ENCODE measurements at places on chromosomes 3 and 15. TPM values are rescaled to one million over a fixed set of nuclear protein-coding genes. Genes with fewer than 3 reads are reported as not detected.
A peak's percentile ranks its signal among the peaks of the same experiment; 100 is the strongest.

GRCh38 chr3:179113903-179114302 lies 34.3 kb upstream of the PIK3CA start:
- DNase-seq, result no peak

- DNase-seq, result no peak
These were observed 27.3 kb downstream of the SV2B start for GRCh38 chr15:91127236-91127955.

Gene DPPA4
- polyA plus RNA-seq, result not detected

DNA sequence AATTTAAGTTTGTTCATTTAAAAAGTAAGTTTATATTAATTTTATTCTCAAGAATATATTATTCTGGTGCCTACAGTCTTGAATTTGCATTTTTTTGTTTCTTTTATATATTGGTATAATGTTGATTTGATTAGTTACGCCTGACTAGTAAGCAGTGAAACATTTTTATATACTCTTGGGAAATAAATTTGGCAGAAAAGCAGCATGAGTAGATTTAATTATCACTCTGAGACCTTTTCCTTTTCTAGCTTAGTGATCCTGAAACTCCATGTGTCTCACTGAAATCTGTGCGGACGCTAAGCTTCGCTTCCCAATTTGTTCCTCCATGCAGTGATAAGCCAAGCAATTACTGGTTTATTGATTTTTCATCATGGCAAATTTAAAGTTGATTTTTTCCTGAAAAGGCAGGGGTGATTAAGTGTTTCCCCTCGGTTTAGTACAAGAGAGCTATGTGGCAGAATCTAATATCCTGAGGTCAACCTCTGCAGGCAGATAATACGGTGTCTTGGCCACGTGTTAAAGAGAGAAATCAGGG lies 87.2 kb upstream of the MLF1 start:
- DNase-seq, result no peak

Gene SCN11A
- polyA plus RNA-seq, result 0.04 TPM

GRCh38 chr15:32979710-32980109 lies 214.8 kb downstream of the FMN1 start:
- no peak for DNase-seq

DNA sequence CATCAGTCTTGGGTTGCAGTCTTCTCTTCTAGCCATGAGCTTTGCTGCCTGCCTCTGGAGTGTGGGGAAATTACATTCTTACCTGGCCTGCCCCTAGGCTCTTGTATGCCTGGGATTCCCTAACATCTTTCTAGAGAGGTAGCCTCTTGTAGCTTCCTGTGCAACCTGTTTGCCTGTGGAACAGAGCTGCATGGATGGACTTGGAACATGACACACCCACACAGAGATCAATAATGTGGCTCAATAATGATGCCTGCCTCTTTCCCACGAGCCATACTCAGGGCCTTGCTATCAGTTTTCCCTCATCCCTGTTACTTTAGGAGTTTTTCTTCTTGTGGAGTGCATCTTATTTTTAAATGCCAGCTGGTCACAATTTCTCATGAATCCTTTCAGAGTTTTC lies 11.4 kb downstream of the CHCHD6 start:
- DNase-seq, result no peak

DNA sequence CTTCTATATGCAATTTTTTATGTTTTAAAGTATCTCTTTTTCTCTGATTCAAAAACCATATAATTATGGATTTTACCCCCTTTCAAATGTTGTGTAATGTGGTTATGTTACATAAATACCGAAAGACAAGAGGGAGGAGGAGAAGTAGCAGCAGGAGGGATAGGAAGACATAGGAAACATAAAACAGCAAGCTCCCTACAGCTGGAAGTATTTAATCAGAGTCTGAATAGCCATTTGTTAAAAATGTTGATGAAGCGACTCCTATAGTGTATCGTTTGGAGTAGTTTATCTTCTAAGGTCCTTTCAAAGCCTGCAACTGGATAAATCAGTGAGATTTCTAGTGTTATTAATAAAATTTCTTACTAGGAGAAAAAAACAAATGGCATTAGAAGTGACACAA lies 598.1 kb upstream of the GOLIM4 start:
- DNase-seq, result no peak

DNA sequence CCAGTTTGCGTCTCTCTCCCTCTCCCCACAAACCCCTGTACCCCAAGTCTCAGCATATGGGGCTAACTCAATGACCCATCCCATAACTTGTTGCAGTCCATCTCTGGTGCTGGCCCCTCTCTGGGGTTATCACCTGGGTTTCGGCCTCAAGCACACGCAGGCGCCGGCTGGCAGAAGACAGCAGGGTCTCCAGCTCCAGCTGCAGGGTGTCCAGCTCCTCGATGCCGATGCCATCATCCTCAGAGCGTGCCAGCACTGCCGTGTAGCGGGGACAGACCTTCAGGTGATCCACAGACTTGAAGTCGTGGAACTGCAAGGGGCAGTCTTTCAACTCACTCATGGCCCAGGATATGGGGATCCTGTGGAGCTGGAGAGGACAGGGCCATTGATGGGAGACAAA lies 1.1 kb downstream of the TADA3 start:
- DNase-seq, result no peak

GRCh38 chr3:105866656-105867653 lies 1.9 kb downstream of the CBLB start:
- DNase-seq, result no peak

Gene MYD88
- polyA plus RNA-seq, result 8.2 TPM

Gene UROC1
- polyA plus RNA-seq, result not detected

- no peak for DNase-seq
These were observed 336.7 kb upstream of the FRG2C start for GRCh38 chr3:75327453-75327852.

GRCh38 chr15:25787855-25788520 lies 75.1 kb downstream of the ATP10A start:
- peak; percentile 48 for DNase-seq

DNA sequence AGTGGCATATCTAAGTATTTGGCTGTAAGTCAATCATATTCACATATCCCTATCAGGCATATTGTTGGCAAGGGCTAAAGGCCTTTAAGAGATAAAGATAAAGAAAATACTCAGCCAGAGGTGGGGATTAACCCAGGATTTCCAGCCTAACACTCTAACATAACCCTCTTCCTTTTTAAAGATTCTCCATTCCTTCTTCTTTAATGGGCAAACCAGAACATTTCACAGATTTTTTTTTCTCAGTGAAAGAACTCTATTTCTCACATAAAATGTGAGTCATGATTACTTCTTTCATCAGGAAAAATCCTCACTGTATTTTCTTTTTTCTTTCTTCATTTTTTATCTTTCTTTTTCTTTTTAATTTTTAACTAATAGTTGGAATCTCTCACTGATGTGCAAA lies 200.4 kb downstream of the NR1D2 start:
- DNase-seq, result no peak

GRCh38 chr3:78021710-78022109 lies 981.8 kb downstream of the ROBO2 start:
- DNase-seq, result no peak

GRCh38 chr15:57559875-57560274 lies 31.8 kb upstream of the MYZAP start:
- DNase-seq, result peak; percentile 69

GRCh38 chr3:33438284-33438668 lies 1.9 kb downstream of the UBP1 start:
- no peak for DNase-seq

Gene GNAT1
- polyA plus RNA-seq, result not detected

DNA sequence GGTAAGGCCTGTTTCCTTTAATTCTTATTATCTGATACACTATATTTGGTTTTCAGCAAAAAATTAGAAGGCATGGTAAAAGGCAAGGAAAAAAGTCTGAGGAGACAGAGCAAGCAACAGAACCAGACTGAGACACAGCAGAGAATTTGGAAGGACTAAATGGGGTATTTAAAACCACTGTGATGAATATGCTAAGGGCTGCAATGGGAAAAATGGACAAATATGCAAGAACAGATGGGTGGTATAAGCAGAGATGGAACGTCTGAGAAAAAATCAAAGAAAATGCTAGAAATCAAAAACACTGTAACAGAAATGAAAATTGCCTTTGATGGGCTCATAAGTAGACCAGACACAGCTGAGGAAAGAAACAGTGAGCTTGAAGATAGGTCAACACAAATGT lies 50.8 kb upstream of the NSMCE3 start:
- DNase-seq, result no peak

GRCh38 chr15:33310481-33311311 lies at the start of gene RYR3:
TSS of gene RYR3 (plus strand) at chr15:33310967. CDS start at chr15:33311046, 79 bp downstream.
- no peak for DNase-seq

Gene NPAP1
- polyA plus RNA-seq, result 0.12 TPM

DNA sequence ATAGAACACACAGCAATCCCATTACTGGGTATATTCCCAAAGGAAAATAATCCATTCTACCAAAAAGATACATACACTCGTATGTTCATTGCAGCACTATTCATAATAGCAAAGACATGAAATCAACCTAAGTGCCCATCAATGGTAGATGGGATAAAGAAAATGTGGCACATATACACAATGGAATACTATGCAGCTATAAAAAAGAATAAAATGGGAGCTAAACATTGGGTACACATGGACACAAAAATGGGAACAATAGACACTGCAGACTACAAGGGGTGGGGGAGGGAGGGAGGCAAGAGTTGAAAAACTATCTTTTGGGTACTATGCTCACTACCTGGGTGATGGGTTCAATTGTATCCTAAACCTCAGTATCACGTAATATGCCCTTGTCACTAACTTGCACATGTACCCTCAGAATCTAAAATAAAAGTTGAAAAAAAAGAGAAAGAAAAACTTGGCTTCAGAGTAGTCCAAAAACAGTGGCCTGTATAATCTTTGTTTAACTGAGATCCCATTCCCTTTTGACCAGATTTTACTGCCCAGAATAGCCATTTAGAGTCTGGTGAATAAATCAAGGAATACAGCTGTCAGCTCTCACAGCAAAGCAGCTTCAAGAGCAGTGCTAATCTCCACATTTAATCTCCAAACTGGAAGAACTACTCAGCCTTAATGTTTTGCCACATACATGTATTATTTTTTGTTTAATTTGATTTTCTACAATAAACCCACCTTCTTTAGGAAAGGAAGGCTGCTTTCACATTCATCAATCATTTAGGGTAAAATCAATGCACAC lies 54.5 kb upstream of the XRN1 start:
- DNase-seq, result no peak

GRCh38 chr15:88904257-88904623 lies 8.9 kb upstream of the HAPLN3 start:
- DNase-seq, result no peak

Gene ARIH1
- polyA plus RNA-seq, result 11.5 TPM

Gene ARID3B
- polyA plus RNA-seq, result 4.2 TPM

GRCh38 chr15:86840996-86841395 lies 761.3 kb downstream of the AGBL1 start:
- no peak for DNase-seq

GRCh38 chr15:76289582-76289981 lies 21.7 kb downstream of the ETFA start:
- no peak for DNase-seq

GRCh38 chr15:39200586-39200985 lies 380.3 kb upstream of the THBS1 start:
- DNase-seq, result no peak

Gene EIF3J
- polyA plus RNA-seq, result 29.1 TPM

DNA sequence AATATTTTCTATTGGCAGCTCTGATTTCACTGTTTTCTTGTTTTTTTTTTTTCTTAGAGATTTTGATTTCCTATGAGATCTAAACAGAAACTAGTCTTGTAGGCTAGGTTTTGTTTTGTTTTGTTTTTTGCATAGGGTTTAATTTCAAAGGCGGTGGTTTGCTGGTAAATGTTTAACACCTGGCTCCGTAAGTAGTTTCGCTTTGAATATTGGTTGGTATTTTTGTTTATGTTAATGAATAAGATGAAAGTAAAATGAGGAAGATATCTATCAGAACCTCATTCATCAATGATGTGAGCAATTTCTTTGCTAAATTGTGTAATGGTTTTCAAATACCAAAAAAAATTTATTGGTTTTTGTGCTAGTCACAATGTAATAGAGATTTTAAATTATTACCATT lies 39.7 kb upstream of the TM4SF1 start:
- no peak for DNase-seq

DNA sequence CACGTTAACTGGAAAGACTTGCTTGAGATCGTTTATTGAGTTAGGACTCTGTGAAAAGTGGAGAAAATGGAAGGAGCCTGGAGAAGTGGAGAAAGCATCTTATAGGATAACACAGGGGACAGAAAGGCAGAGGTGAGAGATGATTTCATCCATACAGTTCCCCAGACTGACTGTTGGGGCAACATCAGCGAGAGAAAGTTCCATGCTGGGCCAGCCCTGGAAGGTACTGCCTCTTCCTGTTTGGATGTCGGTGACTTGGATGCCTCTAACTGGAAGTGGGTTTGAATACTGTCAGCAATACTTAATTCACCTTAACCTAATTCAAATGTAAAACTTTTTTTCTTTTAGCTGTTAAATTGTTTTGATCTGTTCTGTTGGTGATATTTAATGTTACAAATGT lies 32.3 kb downstream of the ATP13A5 start:
- DNase-seq, result no peak

- DNase-seq, result no peak
These were observed 21.2 kb upstream of the NOX5 start for GRCh38 chr15:68993276-68993675.

DNA sequence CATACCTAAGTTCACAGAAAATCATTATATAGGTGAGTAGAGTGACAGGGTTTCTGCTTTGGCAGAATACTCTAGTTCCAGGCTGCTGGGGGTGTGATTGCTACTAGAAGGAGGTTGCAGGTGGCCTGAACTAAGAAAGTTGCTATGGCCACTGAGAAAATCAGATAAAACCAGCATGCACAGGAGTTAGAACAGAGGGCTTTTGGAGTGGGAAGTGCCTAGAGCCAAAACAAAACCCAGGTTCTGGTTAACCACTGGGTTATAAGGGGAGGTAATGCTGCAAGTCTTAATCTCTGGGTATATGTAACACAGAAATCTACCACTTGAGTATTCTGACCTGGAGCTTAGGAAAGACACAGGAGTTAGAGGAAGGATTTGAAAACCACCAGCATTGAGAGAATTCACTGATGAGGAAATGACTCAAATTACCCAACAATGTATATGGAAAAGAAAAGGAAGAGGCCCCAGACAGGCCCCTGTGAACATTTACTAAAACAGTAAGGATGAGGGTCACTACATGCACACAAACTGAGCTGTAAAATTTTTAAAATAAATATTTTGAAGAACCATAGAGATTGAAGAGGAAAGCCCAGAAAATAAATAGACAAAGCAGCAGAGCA lies 60.0 kb downstream of the PLOD2 start:
- DNase-seq, result no peak

Gene LMOD3
- polyA plus RNA-seq, result not detected
